ENCODE measurements at places on chromosomes 4 and X.

DNA sequence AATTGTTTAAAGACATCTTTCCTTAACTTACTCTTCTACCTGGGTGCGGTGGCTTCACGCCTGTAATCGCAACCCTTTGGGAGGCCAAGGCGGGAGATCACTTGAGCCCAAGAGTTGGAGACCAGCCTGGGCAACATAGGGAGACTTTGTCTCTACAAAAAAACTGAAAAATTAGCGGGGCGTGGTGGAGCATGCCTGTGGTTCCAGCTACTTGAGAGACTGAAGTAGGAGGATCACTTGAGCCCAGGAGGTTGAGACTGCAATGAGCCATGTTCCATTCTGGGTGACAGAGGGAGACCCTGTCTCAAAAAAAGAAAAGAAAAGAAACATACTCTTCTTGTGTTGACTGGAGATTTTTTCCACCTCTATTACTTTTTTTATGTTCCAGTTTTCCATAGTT lies 181.9 kb downstream of the RAPGEF2 start:
- H3K4me1 ChIP-seq: no peaks in the 10 kb centered on the region
- H3K27ac ChIP-seq: no peak overlapping the region
- H3K36me3 ChIP-seq: no peaks in the 10 kb centered on the region
- DNase-seq: no peak
- no peaks in the 10 kb centered on the region for H3K27me3 ChIP-seq

GRCh38 chr4:15779306-15779705 lies 1.2 kb downstream of the CD38 start:
- peak overlapping the region; percentile 69 for H3K27ac ChIP-seq
- H3K27me3 ChIP-seq: no peaks in the 10 kb centered on the region
- peaks cover 19% of the 10 kb centered on the region for H3K4me1 ChIP-seq
- DNase-seq: no peak
- H3K36me3 ChIP-seq: no peaks in the 10 kb centered on the region

DNA sequence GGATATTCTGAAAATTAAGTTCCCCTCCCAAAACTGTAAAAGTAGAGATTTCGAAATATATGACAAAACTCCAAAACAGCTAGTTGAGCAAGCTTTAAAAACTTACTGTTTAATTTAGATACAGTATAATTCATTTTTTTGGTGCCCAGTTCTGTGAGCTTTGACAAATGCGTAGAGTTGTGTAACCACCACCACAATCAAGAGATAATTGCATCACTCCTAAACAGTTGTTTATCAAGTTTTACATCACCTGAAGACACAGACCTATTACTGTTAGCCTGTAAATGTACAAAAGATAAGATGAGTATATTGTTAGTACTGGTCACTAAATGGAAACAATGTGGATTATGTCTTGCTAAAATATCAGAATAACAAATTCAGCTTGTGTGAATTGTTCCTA lies 62.3 kb downstream of the ALG13 start:
- H3K4me3 ChIP-seq: no peak overlapping the region
- H3K27ac ChIP-seq: no peak overlapping the region
- H3K27me3 ChIP-seq: no peaks in the 10 kb centered on the region
- peaks cover 82% of the 10 kb centered on the region for H3K36me3 ChIP-seq
- no peak for DNase-seq

DNA sequence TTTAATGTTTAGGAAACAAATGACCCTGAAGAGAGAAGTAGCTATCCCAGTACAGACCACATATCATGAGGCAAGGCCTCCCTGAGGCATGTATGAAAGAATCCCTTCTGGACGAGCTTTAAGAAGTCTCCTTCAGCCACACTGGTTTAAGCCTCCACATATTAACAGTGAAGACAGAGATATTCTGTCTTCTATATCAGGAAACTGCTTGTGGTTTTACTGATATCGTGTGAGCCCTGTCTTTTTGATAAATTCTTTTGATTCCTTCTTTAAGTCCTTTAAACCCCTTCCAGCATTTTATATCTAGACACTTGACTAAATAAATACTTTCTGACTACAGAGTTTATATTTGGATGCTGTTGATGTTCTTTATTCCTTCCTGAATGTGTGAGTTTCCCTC lies 45.9 kb upstream of the GPC4 start:
- DNase-seq: no peak
- no peaks in the 10 kb centered on the region for H3K4me1 ChIP-seq
- no peaks in the 10 kb centered on the region for H3K36me3 ChIP-seq

GRCh38 chr4:88158489-88159228 lies at the start of gene ABCG2:
Gene ABCG2, minus strand, starts transcription at chr4:88158639. Its CDS starts 18,644 bp downstream, at chr4:88139995.
- peaks cover 14% of the 10 kb centered on the region for H3K4me1 ChIP-seq
- no peaks in the 10 kb centered on the region for H3K27me3 ChIP-seq
- DNase-seq: no peak
- H3K27ac ChIP-seq: no peak within 1 kb of the TSS
- peak within 1 kb of the TSS; percentile 57 for H3K4me3 ChIP-seq

Measured in stomach (tissue), 19 donors.